ENCODE measurements at places on chromosomes 2 and 18. TPM values are rescaled to one million over a fixed set of nuclear protein-coding genes. Genes with fewer than 3 reads are reported as not detected.
A peak's percentile ranks its signal among the peaks of the same experiment; 100 is the strongest.

GRCh38 chr2:39568561-39569006 lies 97.1 kb upstream of the TMEM178A start:
- peak; percentile 86 for DNase-seq

DNA sequence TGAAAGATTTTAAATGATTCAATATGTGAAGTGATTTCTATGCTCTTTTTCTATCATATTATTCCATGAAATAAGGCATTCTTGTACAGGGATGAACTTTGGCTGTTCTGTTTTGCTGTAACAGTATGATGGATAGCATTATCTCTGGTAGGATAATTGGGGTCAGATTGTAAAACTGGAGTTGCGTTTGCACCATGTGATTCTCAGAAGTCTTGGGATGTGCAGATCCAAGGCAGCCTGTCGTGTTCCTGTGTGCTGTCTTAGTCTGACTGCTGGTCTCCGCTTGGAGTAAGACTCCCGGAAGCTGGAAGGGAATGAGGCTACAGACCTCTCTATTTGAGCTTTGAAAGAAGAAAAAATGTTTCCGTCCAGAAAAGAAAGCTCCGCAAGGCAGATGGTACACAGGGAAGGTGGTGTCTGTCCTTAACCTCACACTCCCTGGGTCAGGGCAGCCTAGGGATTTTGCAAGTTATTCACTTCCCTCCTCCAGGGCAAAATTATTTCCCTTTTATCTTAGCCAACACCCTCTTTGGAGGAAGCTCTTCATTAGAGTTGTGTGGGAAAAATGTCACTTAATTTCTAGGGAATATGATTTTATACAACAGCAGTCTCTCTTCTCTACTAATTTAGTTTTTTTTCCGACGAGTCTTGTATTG lies 250.6 kb downstream of the PTPRM start:
- no peak for DNase-seq

GRCh38 chr2:66541646-66542045 lies 106.7 kb downstream of the MEIS1 start:
- no peak for DNase-seq

DNA sequence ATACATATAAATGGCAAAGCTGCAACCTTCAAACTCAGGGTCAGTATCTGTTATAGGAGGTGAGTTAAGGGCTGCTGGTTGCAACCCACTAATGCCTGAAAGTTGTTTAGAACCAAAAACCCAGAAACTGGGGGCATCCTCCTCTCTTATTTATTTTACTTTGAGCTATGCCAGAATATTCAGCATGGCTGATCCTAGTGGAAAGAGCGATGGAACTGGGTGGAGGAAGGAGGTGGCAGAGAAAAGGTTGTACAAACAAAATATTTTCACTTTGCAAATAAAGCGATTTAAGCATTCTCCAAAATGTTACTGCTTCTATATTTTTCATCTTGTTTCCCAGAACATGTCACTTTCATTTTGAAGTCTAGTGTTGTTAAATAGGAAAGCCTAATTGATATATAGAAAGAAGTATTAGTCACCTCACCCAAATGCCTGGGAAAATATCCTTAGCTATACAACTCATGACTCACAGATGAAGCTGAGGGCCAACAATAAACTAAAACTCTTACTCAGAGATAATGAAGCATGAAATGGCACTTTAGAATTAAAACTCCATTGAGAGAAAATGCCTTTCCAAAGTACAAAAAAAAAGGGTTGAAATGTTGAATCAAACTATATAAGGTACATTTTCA lies 251.4 kb upstream of the UBE2E3 start:
- DNase-seq = peak; percentile 93

DNA sequence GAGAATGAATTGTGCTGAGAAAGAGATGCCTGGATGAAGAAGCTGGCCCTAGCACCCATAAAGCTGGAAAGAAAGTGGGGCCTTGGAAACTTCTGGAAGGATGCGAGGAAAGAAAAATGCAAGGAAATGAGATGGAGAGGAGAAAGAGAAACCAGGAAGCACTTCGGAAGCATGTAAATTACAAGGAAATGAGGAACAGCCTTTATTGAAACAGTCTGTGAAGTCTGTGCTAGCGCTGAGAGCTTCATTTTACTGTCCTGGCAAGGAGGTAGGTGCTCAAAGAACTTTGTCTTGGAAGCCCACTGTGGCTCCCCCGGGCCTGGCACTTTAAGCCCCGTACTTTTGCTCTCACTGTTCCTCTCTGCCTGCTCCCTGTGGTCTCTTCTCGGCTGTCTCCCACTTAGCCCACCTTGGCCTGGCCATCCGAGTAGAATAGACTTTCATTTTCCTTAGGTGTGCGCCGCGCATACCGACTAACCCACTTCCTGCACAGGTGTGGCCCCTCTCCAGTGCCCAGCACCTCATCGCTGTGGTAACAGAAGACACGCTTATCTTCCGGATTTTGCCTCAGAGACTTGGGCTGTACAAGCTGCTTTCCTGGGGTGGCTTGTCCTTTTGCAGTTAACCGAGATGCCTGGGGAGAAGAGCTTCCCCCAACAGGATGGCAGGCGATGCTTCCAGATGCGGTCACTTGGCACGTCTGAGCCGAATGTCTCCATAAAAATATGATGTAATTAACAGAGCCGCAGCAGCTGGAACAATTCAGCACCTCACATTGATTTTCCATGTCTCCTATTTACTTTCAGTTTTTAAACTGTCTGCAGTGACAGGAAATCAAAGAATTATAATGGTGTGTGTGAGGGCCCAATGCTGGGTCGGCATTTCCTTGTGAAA lies 199.6 kb downstream of the HRH4 start:
- peak; percentile 62 for DNase-seq

DNA sequence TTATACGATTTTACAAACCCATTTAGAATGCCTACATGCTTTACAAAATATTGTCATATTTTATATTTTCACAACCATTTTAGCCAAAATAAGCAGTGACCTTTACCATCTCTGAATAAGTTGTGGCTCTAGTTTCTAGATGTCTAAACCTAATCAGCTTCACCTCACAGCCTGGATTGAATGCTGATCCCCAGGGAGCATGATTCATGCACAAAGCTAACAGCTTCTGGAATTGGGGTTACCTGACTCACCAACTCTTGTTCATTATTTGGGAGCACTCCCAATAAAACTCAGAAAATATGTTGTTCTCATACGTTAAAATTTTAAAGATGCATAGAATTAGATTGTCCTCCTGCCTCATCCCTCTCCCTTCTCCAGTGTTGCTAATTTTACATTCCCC lies 611.7 kb upstream of the NETO1 start:
- peak; percentile 45 for DNase-seq

RPRM gene
- not detected for total RNA-seq

DNA sequence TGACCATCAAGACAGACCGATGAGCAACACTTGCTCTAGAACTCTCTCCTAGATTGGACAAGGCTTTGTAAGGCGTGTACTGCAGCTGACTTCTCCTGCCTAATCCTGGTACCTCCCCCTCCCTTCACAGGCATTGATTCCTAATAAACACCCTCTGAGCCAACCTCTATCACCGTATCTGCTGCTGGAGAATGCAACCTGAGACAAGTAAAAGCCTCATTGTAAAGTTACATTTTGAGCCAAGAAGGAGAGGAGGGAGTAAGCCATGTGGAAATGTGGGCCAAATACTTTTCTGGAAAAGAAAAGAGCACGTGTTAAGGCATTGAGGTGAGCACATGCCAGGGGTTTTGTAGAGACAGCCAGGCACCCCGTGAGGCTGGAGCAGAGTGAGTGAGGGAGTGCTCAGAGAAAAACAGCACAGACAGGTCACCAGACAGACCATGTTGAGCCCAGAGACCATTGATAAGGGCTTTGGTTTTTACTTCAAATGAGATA lies 2.6 kb upstream of the WDFY1 start:
- no peak for DNase-seq

GPR35 gene
- total RNA-seq = 1.2 TPM

DNA sequence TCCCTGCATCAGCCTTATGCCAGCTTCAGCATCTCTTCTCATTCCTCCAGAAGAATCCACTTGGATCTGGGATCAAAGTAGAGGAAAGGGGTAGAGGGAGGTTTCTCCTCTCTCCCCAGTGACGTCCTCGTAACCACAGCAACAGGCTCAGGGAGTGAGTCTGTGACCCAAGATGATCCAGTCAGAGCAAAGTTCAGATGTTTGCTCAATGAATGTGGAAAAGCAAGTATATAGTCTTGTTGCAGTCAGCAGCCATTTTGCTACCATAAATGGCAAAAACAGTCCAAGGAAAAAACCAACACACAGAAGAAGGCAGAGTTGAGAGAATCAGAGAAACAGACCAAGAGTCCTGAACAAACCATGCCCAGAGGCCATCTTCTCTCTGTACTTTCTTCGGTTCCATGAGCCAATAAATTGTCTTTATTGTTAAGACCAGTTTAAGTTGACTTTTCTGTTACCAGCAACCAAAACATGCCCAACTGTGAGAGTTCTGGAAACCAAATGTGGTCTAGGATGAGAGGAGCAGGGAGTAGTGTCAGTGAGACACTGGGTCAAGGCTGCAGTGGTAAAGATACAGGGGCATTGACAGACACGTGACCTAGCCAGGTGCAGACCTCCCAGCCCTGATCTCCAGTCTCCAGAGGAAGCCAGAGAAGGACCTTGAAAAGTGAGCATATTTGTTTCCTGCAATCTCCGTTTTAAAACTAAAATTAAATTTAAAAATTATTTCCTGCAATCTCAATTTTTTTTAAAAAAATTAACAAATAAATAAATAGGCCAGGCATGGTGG lies 3.2 kb upstream of the CXCR1 start:
- DNase-seq = peak; percentile 27

CTAGE1 gene
- under 0.01 TPM for total RNA-seq

TRABD2A gene
- 14.4 TPM for total RNA-seq

DNA sequence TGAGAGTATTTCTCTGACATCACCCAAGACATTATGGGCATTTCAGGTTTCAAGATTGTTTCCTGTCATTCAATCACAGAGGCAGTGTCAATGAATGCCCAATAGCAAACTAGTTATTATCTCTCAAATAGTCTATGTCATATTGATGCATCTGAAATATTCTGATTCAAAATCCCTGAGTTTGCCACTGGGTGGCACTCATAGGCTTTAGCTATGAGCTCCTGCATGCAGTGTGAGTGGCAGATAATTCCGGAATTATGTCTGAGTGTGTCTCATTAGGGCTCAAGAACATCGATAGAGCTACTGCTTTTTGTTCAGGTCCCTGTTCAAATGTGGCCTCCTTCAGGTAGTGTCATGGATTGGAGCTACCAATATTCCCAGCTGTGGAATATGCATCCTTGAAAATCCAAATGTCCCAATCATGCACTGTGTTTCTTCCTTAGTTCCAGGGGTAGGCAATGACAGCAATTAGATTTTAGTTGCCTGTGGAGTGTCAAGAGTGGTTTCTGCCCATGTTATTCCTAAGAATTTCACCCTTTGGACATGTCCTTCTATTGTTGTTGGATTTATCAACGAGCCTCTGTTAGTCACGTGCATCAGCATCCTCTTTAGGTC lies 7.8 kb upstream of the OR6B3 start:
- peak; percentile 66 for DNase-seq

ACVR1C gene
- total RNA-seq = 0.83 TPM

PLEK gene
- total RNA-seq = not detected

CLEC4F gene
- total RNA-seq = not detected

ZNF396 gene
- 5.0 TPM for total RNA-seq

DNA sequence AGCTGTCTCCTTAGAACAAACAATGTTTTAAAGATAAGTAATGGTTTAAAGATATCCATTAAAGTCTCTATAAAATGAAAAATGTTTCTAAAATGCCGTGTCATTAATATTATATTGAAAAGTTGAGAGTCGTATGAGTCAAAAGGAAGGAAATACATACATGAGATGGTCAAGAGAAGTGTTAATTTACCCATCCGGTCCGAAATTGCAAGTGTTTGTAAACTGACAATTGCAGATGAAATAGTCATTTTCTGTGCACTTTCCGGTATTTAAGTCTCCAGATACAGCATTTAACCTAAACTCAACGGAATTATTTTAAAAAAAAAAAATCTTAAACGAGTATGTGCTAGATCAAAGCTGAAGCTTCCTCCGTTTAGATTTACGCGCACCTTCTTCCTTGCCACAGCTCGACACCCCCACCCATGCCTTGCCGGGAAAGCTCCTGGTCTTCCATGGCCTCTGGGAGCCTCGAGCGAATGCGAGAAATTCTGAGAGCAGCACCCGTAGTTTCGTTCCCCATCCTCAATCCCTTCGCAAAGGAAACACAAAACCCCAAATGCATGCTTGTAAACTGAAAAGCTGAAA lies 1.8 kb downstream of the DSC3 start:
- DNase-seq = peak; percentile 6

- no peak for DNase-seq
Observed at GRCh38 chr18:27604583-27604982, 419.5 kb upstream of the CHST9 start.

DNA sequence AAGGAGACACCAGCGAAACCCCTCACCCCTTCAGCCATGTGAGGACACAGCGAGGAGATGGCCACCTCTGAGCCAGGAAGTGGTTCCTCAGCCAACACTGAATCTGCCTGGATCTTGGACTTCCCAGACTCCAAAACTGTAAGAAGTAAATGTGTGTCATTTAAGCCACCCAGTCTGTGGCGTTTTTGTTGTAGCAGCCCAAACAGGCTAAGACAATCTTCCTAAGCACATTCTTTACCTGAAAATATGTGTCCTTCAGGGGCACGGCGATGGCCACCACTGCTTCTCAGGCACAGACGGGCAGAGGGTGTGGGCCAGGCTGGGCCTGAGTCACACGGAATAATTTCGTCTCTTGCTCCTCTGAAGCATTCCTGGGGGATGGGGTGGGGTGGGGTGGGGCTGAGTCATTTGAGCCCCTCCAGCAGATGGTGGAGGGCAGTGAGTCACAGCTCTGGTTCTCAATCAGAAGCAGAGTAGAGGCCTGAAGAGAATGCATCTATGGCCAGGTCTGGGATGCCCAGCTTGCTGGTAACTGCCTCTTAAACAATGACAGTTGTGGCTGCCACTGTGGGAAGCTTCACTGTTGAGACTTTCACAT lies 142.4 kb downstream of the CAPN13 start:
- peak; percentile 98 for DNase-seq

DNA sequence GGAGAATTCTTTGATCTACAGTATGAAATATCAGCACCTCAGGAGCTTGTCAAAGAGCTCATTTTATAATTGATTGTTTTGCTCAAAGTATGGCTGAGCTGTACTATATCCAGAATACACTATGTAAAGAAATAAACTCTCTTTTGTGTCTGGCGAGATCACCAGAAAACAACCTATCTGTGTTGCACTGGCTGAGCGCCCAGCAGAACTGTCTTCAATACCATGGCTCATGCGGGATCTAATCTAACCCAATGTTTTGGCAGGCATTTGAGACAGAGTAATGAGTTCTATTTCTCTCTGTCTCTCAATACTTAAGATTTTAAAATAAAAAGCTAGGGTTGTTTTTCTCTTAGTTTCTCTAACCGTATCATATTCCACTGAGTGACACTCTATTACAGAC lies 192.4 kb downstream of the L3MBTL4 start:
- no peak for DNase-seq

GRCh38 chr2:238920053-238920452 lies 72.2 kb downstream of the TWIST2 start:
- DNase-seq = no peak

MAP2 gene
- total RNA-seq = 51.0 TPM

POTEE gene
- not detected for total RNA-seq

HOXD3 gene
- not detected for total RNA-seq

KCNG2 gene
- 6.4 TPM for total RNA-seq
